Effector memory CD8-positive, alpha-beta T cell (primary cell): ENCODE measurements at places on chromosomes 1 and 21.

DNA sequence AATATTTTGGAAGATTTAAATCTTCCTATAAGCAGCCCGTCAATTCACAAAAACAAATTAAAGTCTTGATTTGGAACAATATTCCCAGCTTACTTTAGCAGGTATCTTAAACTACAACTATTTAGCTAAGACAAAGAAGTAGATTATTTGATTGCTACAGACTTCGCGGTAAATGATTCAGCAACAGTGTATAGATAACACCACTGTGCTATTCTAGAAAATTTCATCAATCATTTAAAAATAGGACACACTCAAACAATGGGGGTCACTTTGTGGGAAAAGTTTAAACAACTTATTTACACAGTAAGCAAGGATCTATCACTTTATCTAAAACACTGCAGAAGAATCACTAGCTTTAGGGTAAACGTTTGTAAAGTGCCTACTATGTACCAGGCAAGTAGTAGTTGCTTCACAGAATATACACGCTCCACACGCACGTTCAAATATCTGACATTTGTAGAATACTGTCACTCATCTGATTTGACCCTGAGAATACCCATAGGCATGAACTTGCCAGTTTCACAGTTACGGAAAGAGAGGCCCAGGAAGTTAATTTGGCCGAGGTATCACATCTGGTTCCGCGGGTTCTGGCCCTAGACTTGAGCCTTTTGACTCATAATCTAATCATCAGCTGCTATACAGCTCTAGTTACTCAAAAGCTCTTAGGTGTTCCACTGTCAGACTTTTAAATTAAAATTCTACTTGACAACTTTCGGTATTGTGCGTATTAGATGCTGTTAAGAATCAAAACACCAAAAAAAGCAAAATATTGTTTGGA lies 876 bp downstream of the DENND2C start:
- no peak for DNase-seq

DNA sequence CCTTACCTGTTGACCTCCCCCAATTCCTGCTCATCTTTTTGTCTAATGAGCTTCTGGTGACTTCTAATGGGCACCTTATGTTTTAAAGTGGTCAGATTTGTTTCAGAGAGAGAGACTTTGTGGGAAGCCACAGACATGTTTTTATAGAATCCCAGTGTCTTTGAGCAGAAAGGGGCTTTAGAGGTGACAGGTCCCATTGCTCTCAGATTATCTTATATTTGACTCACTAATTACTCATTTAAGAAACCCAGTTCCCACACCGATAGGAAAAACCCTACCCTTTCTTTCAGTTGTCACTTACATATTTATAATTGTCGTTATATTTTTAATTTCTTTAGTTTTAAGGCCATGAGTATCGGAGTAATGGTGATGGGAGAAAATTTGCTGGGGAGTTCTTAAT lies 215.5 kb downstream of the CAMTA1 start:
- no peak for DNase-seq

DNA sequence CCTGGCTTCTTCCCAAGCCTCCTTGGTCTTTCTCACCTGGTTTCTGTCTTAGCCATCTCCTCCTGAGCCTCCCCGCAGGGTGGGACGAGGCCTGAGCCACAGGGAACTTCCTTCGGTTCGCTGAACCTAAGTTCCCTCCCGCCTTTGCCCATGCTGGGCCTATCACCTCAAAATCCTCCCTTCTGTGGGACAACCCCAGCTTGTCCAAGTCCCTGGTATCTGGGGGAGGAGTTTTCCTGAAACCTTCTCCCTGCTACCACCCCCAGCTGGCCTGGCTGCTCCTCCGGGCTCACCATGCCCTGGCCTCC lies 27.7 kb upstream of the VPS13D start:
- no peak for DNase-seq

DNA sequence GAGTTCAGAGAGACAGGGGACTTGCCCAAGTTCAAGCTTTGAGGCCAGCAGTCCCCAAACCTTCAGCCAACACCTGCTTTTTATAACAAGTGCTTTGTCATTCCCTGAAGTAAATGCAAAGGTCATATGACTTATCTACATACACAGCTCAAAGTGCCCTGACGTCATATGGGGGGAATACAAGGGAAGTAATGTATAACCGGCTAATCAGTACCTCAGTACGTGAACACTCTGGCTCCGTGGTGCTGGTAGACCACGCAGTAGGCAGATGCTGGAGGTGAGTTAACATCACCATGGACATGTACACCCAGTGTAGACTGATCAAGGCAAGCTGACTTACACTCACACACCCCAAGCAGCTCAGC lies 60.0 kb downstream of the BACE2 start:
- DNase-seq: no peak

DNA sequence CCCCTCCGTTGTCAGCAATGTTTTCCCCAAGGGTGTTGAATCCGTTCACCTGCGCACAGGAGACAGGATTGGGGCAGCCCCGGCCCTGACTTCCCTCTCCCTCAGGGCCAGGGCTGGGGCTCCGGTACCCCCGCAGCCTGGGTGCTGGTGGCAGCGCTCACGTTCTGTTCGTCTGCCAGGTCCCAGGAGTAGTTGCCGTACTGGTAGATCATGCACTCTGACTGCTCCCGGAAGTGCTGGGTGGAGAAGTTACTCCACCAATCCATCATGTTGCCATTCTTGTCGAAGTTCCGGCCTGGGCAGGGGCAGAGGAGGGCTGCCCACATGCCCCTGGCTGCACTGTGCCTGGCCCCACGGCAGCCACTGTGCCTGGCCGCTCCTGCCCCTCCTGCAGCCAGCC lies 6.1 kb downstream of the PRXL2B start:
- no peak for DNase-seq

DNA sequence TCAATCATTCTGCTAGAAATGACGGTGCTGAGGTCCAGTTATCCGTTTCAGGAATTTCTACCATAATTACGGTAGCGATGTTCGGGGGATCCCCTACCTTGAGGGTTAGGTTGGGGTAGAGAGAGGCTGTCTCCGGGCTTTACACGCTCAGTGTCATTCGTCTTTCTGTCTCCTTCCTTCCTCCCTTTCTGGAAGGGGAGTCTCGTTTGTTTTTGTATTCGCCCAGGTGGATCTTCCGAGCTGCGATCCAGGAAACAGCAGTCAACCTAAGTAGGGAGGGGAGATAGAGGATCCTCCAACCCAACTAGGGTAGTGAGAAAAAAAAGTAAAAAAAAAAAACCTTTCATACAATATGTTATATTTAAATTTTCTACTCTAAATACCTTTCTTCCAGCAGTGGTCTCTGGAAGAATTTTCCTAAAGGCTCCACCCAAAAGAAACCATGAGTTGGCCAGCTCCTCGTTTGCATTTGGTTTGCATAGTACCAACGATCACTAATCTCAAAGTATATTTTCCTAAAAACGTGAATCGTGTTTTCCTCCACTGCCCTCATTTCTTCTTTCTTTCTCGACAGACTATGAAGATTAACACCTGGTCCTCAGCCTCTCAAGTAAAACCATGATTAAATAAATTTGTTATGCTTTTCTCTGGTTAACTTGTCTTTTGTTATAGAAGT lies 611 bp upstream of the PIK3C2B start:
- peak; percentile 35 for DNase-seq

DNA sequence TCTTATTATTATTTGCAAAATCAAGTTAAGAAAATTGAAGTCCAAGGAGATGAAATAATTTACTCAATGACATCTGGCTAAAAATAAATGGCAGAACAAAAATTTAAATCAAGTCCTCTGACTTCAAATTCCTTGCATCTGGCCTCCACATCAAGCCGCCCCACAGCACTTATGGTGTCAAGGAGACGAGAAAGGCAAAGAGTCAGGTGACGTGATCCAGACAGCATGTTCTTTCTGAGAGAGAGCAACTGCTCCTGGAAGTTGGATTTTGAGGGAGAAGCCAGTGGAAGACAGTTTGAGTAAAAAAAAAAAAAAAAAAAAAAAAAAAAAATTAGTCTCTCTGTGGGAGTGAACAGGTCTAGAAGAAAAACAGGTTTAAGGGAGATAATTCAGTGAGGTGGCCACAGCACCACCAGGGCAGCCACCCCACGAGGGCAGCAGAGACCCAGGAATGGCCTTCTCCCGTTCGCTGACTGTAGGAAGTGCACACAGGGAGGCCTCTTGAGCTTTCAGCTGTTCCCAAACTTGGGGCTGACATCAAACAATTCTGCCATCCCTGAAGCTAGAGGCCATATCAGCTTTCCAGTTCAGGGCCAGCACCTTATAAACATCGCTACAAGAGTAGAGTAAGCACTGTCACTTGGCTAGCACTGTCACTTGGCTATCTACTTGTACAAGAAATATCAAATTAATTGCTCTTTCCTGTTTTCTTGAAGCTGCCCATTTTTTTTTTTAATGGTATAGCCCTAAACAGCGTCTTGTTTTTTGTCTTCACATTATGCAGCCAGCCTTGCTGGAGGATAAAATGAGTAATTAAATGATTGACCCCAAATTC lies 7.8 kb downstream of the C1orf162 start:
- no peak for DNase-seq

DNA sequence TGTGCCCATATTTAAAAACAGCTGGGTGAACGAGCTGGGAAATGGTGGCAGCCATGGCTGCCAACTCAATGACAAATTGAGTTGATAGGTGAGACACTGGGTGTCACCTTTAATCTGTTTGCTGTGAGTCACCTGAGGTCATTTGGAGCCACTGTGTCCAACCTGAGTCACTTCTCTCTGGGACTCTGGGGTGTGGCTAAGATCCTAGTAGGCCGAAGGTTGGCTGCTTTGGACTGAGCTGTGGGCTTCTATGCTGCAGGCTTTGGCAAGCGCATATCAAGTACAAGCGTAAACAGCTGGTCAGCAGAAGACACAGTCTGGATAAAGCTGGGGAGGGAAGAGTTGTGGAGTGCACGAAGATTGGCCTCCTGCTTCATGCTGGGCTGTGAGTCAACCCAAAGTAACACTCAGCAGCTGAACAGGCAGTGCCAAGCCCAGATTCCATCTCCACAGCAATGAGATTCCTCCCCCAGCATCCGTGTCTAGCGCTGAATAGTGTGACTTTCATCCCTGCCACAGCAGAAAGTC lies 24.0 kb downstream of the TEX35 start:
- DNase-seq: no peak

GRCh38 chr21:40517646-40518045 lies 329.3 kb downstream of the DSCAM start:
- DNase-seq: no peak
